Right forelimb (tissue), 1 donor: ENCODE measurements at places on chromosomes 7 and 10.

- no peak for DNase-seq
Measured at GRCh38 chr7:92797693-92798092, 38.7 kb downstream of the CDK6 start.

- no peak for DNase-seq
Measured at GRCh38 chr7:121305109-121305508, 23.7 kb upstream of the WNT16 start.

GRCh38 chr10:80518143-80518806 lies 19.4 kb upstream of the SH2D4B start:
- DNase-seq: no peak

DNA sequence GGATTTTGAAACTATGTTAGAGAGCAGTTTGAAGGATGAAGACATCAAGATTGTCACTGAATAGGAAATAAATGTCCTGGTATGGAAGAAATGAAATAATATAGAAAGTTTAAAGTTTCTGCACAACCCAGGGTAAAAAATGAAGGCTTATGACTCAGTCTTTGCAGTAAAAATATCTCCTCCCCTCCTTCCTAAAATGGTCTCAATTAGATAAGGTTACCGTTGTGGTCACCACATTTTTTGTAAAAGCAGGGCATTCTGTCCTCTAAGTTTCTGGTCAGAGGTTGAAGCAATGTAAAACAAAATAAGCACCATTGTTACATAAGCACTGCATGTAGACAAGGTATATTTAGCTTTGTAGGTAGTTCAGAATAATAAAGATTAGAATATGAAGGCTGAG lies 403.5 kb downstream of the SUGCT start:
- no peak for DNase-seq

- no peak for DNase-seq
Measured at GRCh38 chr10:92789786-92790185, 58.5 kb upstream of the EXOC6 start.

DNA sequence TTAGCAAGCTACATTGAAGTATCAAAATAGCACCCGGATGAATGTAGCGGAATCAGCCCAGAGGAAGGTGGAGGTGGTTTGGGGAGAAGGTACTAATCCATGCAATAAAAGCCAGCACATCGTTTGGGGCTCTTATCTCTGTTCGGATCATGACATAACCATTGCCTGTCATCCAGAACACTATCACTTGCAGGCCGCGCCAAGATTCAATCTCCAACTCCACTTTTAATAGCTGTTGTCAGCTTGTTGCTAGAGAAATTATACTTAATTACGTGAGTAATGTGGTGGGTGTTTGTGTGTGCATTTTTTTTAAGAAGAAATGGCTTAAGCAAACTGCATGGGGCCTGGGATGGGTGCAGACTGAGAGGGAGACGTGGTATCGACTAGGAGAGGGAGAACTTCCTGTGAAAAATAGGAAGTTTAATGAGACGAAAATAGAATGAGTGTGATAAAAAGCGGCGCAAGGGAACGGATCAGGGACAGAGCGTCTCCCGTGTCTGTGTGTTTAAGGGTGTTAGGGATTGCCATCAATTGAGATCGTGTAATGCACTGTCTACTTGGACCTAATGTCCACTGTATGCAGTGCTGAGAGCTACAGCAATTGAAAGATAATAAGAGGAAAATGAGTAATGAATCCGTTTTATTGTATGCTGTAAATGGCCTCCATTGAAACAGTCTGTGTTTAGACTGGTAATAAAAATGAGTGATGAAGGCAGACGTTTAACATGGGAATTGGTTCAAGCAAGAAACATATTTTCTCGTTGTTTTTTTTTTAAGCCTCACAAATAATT lies 27.6 kb upstream of the SFMBT2 start:
- DNase-seq: no peak

- DNase-seq: no peak
Measured at GRCh38 chr10:8581521-8582225, 527.2 kb downstream of the GATA3 start.

GRCh38 chr7:157807510-157807909 lies 470.7 kb downstream of the DNAJB6 start:
- DNase-seq: no peak

DNA sequence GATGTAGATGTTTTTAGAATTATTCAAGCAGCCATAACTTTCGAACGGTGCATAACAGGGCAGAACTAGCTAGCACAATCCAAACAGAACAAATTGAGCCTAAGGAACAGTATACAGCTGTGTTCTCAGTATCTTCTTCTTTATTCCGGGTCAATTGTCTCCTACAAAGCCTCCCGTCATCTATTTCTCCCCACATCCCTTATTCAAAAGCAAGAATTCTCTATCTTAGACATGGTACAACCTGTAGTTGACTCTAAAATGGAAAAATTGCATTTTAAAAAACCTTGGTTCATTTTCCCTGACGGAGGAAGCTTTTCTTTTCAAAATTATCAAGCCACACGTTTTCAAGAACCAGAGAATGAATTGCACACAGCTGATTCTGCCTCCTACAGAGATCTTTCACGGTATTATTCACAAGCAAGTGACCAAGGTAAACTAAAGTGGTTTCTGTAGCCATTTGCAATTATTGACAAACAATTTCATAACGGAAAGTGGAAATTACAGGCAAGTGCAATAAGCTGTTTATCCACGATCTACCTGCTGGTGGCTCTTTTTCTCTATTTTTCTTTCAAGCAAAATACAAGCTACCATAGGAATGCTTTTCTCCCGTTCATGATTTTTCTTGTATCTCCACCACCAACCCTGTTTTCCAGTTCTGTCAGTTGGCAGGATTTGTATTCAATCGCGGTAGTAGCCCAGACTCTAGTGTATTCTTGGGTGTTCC lies 2.3 kb downstream of the GRM8 start:
- no peak for DNase-seq

DNA sequence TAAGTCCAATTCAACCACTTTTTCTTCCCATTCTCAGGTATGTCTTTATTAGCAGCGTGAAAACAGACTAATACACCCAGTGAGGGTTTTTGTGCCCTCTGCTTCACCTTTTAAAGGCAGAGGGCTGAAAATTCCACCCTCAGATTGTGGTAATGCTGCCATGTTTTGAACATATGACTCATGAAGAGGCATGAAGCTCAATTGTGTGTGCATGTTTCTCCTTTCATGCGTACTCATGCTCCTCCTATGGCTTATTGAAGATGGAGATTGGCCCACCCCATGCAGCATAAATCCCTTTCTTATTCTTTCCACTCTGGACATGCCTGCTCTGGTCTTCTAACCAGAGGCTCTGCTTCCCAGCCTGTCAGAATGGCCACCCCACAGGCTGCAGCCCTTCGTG lies 168.0 kb upstream of the PRKCQ start:
- no peak for DNase-seq

DNA sequence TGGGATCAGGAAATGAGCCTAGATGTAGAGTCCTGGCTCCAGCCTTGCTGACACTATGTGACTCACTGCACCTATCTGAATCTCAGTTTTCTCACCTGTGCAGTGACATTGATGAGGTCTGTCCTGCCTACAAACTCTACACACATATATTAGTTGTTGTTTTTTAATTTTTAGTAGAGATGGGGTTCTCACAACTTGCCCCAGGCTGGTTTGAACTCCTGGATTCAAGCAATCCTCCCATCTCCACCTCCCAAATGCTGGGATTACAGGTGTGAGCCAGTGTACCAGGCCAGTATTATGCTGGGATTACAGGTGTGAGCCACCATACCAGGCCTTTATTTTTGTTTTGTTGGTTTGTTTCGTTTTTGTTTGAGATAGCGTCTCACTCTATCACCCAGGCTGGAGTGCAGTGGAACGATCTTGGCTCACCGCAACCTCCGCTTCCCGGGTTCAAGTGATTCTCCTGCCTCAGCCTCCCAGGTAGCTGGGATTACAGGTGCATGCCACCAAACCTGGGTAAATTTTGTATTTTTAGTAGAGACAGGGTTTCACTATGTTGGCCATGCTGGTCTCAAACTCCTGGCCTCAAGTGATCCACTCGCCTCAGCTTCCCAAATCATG lies 11.8 kb upstream of the DDIT4 start:
- no peak for DNase-seq

- DNase-seq: no peak
Measured at GRCh38 chr7:18390535-18390907, 105.0 kb upstream of the HDAC9 start.

- DNase-seq: no peak
Measured at GRCh38 chr10:3331690-3332230, 159.2 kb upstream of the PITRM1 start.

- DNase-seq: no peak
Measured at GRCh38 chr7:75616421-75617167, 122.1 kb downstream of the HIP1 start.

DNA sequence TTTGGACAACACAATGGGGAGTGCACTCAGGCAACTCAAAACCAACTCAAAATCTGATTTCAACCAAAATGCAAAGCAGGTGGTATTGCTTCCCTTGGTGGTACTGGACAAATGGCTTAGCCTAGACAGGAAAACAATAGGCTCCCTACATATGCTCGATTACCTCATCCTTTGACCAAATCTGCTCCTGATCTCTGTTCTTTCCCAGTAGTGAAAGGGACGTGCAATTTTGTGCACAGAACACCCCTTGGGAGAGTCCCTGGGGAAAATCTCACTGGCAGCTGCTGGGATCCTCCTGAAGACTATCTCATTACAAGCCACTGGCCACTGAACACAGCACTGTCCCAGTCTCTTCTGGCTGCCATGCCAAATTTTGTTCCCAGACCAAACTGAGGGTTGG lies 149.2 kb upstream of the VSTM2A start:
- no peak for DNase-seq

GRCh38 chr10:25820874-25821273 lies 113.2 kb upstream of the MYO3A start:
- no peak for DNase-seq

GRCh38 chr7:82598958-82599357 lies 155.4 kb upstream of the CACNA2D1 start:
- no peak for DNase-seq

GRCh38 chr7:18762189-18762588 lies 266.6 kb downstream of the HDAC9 start:
- DNase-seq: no peak

DNA sequence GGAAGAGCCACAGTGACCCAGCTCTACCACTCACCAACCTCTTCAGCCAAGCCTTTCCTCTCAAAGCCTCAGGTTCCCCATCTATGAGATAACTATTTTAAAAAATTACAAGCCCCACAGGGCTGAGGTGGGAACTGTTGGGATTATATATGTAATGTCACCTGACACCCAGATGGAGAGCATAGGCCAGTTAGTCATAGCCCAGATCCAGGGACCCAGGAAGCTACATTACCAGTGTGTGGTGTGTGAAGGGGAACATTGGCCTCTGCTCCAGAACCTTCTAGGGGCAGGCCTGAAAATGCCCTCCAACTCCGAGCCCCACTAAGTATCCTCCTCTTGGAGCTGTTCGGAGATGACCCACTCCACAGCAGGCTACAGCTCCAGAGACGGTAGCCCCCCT lies 162.4 kb downstream of the NRF1 start:
- no peak for DNase-seq

DNA sequence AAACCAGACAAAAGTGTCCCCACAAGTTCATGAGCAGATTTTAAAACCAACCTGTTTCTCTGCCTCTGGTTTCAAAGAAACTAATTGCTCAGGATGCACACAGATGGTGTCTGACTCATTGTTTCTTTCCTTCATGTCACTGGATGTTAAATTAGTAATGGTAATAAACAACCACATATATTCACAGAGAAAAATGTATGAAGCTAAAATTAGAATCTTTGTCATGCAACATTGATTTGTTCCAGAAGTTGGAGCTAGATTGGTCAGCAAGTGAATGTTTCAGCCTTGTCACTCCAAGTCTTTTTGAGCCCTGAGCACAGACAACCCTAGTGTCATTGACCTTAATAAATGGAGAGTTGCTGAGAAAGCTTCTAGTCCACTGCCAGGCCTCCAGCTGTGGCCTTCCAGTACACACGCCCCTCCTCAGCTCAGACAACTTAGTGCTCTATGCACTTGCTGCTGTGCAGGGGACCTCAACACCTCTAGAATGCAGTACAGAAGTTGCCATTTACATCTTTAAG lies 175.9 kb downstream of the CCDC71L start:
- no peak for DNase-seq

GRCh38 chr7:122616951-122617350 lies 82.0 kb downstream of the RNF133 start:
- no peak for DNase-seq

GRCh38 chr10:1044964-1045363 lies 4.0 kb downstream of the IDI1 start:
- DNase-seq: no peak

GRCh38 chr7:28591725-28592349 lies 179.5 kb downstream of the CREB5 start:
- DNase-seq: no peak

GRCh38 chr7:45650404-45651394 lies 76.5 kb downstream of the ADCY1 start:
- DNase-seq: no peak

GRCh38 chr7:134561-135256 lies 57.7 kb upstream of the FAM20C start:
- no peak for DNase-seq

DNA sequence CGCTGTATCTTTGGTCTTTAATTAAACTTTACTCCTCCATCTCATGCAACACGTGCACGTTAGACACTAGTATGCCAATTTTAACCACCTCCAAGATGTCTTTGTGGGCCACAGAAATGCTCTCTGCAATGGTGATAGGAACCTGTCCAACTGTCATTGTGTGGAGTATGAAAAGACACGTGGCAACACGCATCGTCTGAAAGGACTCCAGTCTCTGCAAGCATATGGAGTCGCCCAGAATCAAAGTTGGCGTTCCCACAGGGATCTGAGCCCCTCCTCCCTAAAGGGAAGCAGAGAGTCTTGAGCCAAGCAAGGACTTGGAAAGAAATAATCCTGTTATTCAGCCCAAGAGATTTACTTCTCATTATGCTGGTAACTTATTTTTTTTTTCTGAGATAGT lies 301.1 kb downstream of the CALN1 start:
- DNase-seq: no peak

DNA sequence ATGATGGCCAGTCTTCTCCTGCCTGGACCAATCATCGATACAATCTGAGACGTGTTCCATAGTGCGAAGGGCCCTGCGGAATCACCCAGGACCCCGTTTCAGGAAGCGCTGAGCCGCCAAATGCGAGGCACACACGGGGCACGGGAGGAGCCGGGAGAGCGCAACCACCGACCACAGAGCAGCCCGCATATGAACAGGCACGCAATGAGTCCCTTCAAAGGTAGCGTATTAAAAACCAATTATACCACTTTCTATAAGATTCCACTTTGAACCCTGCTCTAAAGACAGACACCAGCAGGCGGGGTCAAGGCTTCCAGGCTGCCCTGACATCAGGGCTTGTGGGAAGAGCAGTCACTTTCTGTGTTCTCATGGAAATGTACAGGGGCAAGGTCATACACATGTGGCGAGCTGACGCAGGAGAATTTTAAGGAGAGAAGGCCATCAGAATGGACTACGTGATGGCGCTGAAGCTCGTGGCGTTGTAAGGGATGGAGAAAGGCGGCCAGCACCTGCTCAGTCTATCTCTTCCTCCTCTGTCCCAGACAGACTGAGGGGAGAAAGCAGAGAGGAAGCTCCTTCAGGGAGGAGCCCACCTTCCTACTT lies 46.2 kb downstream of the AMZ1 start:
- no peak for DNase-seq
